ENCODE measurements at places on chromosomes 5 and 9.

GRCh38 chr5:93616538-93617174 is 33.6 kb downstream of the NR2F1 start:
- no peak for DNase-seq

DNA sequence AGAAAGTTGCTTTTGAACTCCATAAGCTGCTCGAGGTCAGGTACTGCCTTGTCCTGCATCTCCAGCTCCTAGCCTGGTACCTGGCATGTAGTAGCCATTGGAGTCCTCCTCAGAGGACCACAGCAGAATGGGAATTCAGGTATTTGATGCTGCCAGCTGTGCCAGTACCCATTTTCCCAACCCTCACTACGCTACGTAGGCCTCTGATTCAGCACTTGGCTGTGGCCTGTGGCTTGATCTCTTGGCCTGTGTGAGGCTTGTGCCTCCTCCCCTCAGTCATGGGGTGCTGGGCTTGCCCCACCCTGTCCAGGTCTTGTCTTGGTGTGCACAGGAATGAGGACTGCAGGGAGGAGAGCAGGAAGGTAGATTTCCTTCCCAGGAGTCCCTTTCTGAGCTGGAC is 11.8 kb downstream of the OTULIN start:
- no peak for DNase-seq

DNA sequence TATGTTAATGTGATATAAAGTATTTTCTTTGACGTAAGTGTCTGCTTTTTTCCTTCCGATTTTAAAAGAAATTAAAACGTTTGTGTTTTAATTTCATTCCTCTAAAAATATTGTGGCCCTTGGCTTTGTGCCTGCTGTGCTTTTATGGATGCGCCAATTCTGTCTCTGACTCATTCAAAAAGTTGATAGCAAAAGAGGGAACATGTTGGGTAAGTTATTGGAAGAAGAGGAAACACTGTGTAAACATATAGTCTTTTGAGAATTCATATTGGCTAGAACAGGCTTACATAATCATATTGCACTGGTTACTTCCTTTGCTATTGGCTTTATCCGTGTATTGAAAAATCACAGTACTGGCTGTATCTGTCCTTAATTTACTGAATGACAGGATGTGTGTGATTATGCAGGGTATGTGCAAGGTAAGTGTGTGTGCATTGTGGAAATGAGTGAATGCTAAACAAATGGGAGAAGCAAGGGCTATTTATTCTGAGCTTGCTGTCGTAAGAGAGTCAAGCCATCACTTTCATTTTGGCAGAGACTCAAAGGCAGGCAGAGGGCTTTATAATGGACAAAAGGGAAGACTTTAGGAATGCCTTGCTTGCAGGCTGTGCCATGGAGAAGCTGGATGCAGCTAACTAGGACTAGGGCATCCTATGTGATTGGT is 67.8 kb downstream of the SGCD start:
- DNase-seq, result no peak

DNA sequence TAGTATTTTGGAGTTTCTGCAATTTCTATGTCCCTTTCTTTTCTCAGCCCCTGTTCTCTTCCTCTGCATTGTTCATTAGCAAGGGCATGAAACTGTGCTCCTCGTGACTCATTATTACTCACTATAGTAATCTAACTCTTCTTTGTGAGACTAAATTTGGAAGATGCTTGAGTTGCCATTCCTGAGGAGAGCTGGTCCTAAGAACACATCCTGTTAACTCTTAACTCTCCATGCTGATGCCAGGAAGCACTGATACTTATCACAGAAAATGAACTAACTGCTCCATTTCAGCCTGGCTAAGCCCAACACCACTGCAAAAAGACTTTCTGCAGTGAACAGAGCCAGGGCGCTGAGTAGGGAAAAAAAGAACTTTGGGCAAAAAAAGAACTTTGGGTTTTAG is 10.6 kb upstream of the CSNK1A1 start:
- DNase-seq, result no peak

Data from trophoblast cell (in vitro differentiated cells and primary cell).